ENCODE measurements at places on chromosomes 16 and 17. TPM values are rescaled to one million over a fixed set of nuclear protein-coding genes. Genes with fewer than 3 reads are reported as not detected.

Gene GGA3
- 4.7 TPM for total RNA-seq

Gene SYT17
- total RNA-seq = 2.6 TPM

Gene NECAB2
- not detected for total RNA-seq

Gene AANAT
- not detected for total RNA-seq

Gene TMC8
- total RNA-seq = 7.8 TPM

Gene ITGAD
- total RNA-seq = under 0.01 TPM

Gene KRTAP1-5
- not detected for total RNA-seq

Gene KIF19
- total RNA-seq = 1.0 TPM

Gene KCNJ16
- 1.6 TPM for total RNA-seq

Gene KRTAP9-9
- total RNA-seq = not detected

Gene TBC1D3
- total RNA-seq = not detected

Gene FBXW10
- not detected for total RNA-seq

Gene NEK8
- total RNA-seq = 0.52 TPM

Gene GUCY2D
- total RNA-seq = not detected

Gene SP2
- 0.52 TPM for total RNA-seq

Gene PRAC1
- not detected for total RNA-seq

Gene TPPP3
- 135 TPM for total RNA-seq

Gene OR1A2
- not detected for total RNA-seq

Gene ABCC11
- total RNA-seq = not detected

Gene AOC2
- 0.52 TPM for total RNA-seq

Gene RANGRF
- total RNA-seq = 6.8 TPM

Gene SLC13A2
- total RNA-seq = not detected

Gene PYY
- total RNA-seq = not detected

Gene P2RX5
- 13.0 TPM for total RNA-seq

Gene SLC25A10
- 6.8 TPM for total RNA-seq

Gene WSCD1
- 33.4 TPM for total RNA-seq

Gene TBC1D3K
- total RNA-seq = not detected

Gene USP36
- 25.6 TPM for total RNA-seq
